H7 (cell line): ENCODE measurements at places on chromosomes 13 and 19. TPM values are rescaled to one million over a fixed set of nuclear protein-coding genes. Genes with fewer than 3 reads are reported as not detected.

DNA sequence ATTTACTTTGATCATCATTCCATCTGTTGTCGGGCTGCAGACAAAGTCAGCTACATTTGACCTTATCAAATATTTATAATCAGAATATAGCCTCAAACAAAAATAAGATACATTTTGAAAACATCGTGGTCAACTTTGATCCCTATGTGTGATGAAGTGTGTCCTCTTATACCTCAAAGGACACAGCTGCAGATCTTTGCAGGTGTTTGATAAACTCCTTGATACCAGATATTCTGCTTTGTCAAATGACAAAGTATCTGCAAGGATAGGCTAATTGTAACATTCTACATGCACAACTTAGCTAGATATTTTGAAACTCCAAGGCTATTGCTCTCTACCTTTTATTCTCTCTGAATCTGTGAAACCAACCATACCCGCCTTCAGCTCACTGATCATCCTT lies 44.0 kb downstream of the PHF11 start:
- DNase-seq, result no peak

- peak; percentile 33 for DNase-seq
These were observed 3.7 kb downstream of the TMED1 start for GRCh38 chr19:10831987-10832938.

DNA sequence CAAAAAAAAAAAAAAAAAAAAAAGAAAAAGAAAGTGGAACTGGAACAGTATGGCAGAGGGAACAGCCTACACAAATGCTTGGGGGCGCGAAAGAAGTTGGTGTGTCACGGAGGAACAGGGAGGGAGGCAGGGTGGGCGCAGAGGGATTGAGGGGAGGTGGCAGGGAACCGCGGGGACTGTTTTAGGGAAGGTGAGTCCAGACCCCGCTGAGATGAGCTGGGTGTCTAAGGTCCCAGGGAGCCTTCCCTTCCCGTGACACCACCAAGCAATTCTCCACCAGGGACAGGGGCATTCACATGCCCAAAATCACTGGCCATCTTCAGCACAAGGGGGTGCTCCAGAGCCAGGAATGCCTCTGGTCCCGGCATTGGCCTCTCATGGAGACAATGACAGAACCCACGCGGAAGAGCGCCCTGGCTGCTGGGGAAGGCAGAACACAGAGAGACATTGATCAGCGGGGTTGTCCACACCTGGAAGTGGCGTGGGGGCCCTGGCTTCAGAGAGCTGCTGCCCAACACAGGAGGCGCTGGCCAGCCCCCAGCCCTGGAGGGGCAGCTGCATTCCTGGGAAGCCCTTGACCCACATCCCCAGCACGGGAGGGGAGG lies 6.9 kb downstream of the PEAK3 start:
- peak; percentile 92 for DNase-seq

DNA sequence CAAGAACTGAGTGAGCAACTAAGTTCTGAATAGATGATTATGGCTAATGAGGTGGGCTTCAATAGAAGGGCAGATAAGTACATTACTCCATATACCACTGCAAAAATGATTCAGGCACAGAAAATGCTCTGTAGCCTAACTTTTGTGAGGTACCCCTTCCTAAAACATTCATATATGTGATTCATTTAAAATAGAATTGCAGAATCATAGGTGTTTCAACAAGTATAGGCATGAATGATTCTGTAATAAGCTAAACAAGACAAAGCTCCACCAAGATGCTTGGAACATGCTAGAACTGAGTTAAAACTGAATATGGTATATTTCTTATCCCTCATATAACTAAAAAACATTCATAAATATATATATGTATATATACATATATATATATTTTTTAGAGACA lies 12.1 kb downstream of the KBTBD7 start:
- no peak for DNase-seq

DNA sequence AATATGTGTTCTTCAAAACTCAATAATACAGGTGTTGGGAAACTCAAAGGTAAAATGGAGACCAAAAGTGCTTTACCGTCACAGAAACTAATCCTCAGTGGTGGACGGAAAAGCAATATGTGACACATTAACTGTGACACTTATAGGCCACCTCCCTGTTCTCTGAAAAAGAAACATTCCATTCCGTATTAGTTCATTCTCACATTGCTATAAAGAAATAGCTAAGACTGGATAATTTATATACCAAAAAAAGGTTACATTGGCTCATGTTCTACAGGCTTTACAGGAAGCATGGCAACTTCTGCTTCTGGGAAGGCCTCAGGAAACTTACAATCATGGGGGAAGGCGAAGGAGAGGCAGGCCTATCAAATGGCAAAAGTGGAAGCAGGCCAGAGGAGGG lies 435.3 kb upstream of the HTR2A start:
- DNase-seq, result no peak

GRCh38 chr13:94674609-94675348 lies 37.6 kb downstream of the SOX21 start:
- DNase-seq, result peak; percentile 67

- DNase-seq, result no peak
These were observed 29.0 kb downstream of the GPX4 start for GRCh38 chr19:1132552-1133383.

GRCh38 chr13:36774931-36775330 lies 44.1 kb upstream of the RFXAP start:
- DNase-seq, result no peak

GRCh38 chr13:114339857-114340534 lies 25.7 kb downstream of the CHAMP1 start:
- DNase-seq, result no peak

ZNF296 gene
- total RNA-seq, result 2.6 and 4.2 TPM in 2 replicates

TMEM150B gene
- 0.24 TPM in 1 of 2 replicates, not detected in the other for total RNA-seq

KCTD12 gene
- total RNA-seq, result 3.5 and 4.2 TPM in 2 replicates

NAT14 gene
- 56.0 and 71.2 TPM in 2 replicates for total RNA-seq

SBNO2 gene
- 31.4 and 41.3 TPM in 2 replicates for total RNA-seq

SLC10A2 gene
- total RNA-seq, result not detected in 2 replicates

FCAR gene
- not detected in 2 replicates for total RNA-seq

FBXL12 gene
- total RNA-seq, result 31.2 and 36.4 TPM in 2 replicates
